ENCODE measurements at places on chromosomes 5 and 9. TPM values are rescaled to one million over a fixed set of nuclear protein-coding genes. Genes with fewer than 3 reads are reported as not detected.

The GCNT4 gene
- 0.82 TPM for total RNA-seq

DNA sequence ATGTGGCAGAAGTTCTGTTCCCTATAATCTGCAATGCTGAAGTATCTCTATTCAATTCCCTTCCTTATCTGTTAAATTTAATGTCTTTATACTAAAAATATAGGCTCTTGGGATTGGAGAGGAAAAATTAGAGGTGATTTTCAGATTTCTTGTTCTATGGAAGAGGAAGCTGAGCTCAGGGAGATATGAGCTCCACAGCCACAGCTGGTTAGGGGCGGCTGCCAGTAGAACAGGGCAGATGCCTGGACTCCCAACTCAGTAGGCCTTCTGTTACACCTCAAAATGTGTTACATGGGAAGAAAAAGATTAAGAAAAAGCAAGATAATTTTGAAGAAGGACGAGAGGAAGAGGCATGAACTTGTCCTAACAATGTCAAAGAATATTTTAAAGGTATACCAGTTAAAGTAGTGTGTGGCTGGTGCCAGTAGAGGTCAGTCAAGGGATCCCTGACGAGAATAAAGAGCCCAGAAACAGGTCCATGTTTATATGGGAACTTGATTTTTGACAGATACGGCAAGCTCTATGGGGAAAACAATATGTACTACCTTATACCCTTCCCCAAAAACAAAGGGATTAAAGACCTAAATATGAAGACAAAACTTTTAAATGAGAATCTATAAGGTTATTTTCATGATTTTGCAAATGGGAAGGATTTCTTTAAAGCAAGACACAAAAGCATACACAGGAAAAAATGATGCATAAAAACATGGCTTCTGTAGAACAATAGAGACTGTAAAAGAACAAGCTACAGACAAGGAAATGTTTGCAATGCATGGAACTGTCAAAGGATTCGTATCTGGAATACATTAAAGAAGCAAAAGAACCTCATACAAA, 28.7 kb downstream of the DNAJC21 start:
- DNase-seq: peak; percentile 59

- DNase-seq: no peak
Measured at GRCh38 chr9:72623156-72623555, 101.7 kb downstream of the TMC1 start.

- DNase-seq: no peak
Measured at GRCh38 chr5:72440207-72440638, 67.0 kb downstream of the ZNF366 start.
